ENCODE measurements at places on chromosomes 12 and 14. TPM values are rescaled to one million over a fixed set of nuclear protein-coding genes. Genes with fewer than 3 reads are reported as not detected.

COL2A1 gene
- 0.08 TPM for total RNA-seq

EIF2S3B gene
- total RNA-seq = 0.20 TPM

PPP4R3A gene
- 35.2 TPM for total RNA-seq

IL31 gene
- total RNA-seq = not detected

PTGER2 gene
- 0.33 TPM for total RNA-seq

ZC2HC1C gene
- 2.0 TPM for total RNA-seq

KLRC4 gene
- total RNA-seq = not detected

NID2 gene
- total RNA-seq = 2.6 TPM

NR2C1 gene
- 21.5 TPM for total RNA-seq

CDCA3 gene
- total RNA-seq = 0.58 TPM

TAS2R9 gene
- not detected for total RNA-seq

TMEM229B gene
- 0.93 TPM for total RNA-seq

KCNA5 gene
- total RNA-seq = 0.05 TPM

RNF212B gene
- total RNA-seq = not detected

LRP1-AS gene
- total RNA-seq = not detected

SMCO2 gene
- total RNA-seq = not detected

PIWIL1 gene
- total RNA-seq = not detected

SYNE2 gene
- total RNA-seq = 46.8 TPM

KRT78 gene
- not detected for total RNA-seq

SSTR1 gene
- total RNA-seq = 8.2 TPM

PRH2 gene
- total RNA-seq = not detected

TCL1B gene
- total RNA-seq = not detected

DTX1 gene
- 24.5 TPM for total RNA-seq

ZNF839 gene
- 8.0 TPM for total RNA-seq

DAO gene
- 65.3 TPM for total RNA-seq

CCDC60 gene
- total RNA-seq = not detected

INHBC gene
- 51.9 TPM for total RNA-seq

TBX5 gene
- total RNA-seq = not detected

RNASE3 gene
- not detected for total RNA-seq

LARP4 gene
- 67.1 TPM for total RNA-seq

SRRM4 gene
- total RNA-seq = not detected

Measured in left lobe of liver (tissue), 2 donors.